ENCODE measurements at places on chromosomes 1 and 21.

DNA sequence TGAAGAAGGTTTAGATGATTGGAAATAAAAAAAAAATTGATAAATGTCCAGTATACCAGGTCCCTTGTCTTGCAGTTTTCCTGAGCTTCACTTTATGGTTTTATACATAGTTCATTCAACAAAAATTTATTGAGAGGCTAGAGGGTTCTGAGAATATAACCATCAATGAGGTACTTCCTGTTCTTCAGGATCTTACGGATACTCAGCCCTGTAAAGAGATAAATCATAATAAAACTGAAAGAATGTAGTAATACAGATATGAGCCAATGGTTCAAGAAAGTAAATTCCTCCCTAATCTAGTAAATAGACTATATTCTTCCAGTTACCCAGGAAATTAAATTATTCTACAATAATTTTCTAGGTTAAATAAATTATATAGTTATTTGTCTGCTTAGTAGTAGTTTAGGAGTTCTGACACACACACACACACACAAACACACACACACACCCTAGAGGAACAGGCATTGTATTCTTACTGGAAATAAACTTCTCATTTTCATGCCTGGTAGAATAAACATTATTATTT lies 70.4 kb upstream of the HMCN1 start:
- DNase-seq: no peak

- no peak for DNase-seq
These were observed 9.6 kb upstream of the FABP3 start for GRCh38 chr1:31382379-31382989.

- DNase-seq: no peak
These were observed 26.4 kb upstream of the DPH5 start for GRCh38 chr1:101051688-101052638.

- DNase-seq: no peak
These were observed at the start of gene LCE1C for GRCh38 chr1:152806576-152806975. TSS of gene LCE1C (minus strand) at chr1:152806651. CDS start at chr1:152805478, 1,173 bp downstream.

DNA sequence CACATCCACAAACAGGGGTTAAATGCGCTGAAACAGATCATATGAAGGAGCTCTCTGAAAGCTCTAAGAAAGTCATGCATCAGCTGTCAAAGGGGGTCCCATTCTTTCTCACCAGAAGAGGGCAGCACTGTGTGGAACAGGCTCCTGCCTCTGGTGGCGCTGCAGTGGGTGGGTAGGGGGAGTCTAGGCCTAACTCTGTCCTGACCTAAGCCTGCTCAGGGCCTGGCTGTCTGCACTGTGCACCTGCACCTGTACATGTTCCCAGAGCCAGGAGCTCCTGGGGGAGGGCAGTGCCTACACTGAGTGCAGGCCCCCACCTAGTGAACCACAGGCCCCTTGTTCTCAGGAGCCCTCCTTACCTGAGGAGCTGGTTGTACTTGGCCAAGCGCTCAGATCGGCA lies 16.0 kb downstream of the ENO1 start:
- no peak for DNase-seq

DNA sequence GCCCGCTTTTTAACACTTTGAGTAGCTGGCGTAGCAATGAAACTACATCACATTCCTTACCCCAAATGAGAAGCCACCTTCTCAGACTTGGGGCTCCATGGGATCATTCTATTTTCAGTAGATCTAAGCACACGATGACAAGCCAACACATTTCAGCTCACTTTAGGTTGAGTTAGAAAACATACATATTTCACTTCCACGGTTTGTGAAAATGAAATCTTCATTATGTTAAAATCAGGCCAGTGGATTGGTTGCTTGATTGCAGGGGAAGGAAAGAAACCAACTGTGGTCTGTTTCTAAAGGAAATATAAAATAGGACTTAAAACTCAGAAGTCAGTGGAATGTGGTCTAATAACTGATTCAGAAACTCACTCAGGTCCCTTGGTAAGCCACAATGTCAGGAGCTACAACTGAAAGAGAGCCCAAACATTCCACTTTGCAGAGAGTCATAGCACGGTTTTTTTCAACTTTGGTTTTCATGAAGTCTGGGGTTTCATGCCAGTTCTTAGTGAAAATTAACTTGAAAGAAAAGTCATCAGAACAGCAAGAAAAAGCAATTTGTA lies 82.3 kb upstream of the TIAM1 start:
- DNase-seq: no peak

DNA sequence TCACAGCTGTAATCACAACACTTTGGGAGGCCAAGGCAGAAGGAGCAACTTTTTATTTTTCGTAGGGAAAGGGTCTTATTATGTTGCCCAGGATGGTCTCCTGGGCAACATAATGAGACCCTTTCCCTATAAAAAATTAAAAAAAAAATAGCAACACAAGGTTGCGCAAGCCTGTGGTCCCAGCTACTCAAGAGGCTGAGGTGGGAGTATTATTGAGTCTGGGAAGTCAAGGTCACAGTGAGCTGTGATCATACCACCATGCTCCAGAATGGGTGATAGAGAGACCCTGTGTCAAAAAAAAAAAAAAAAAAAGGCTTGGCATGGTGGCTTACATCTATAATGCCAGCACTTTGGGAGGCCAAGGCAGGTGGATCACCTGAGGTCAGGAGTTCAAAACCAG lies 131.6 kb downstream of the TRIM33 start:
- no peak for DNase-seq

All from activated CD4-positive, CD25-positive, alpha-beta regulatory T cell (primary cell).